ENCODE measurements at places on chromosomes 5 and 9. TPM values are rescaled to one million over a fixed set of nuclear protein-coding genes. Genes with fewer than 3 reads are reported as not detected.

Gene CER1
- total RNA-seq: not detected

Gene NPM1
- total RNA-seq: 2,195 TPM

Gene PHF24
- total RNA-seq: not detected

Gene PCDHGA10
- total RNA-seq: 1.2 TPM

Gene SLCO6A1
- total RNA-seq: not detected

Gene AFAP1L1
- 33.2 TPM for total RNA-seq

Gene TSSK1B
- total RNA-seq: 0.13 TPM

Gene GGTA1
- total RNA-seq: not detected

Gene PCDHB13
- total RNA-seq: 1.3 TPM

Gene GBGT1
- total RNA-seq: not detected

Gene DMRT2
- total RNA-seq: not detected

Gene HABP4
- 30.7 TPM for total RNA-seq

Gene IL6ST
- total RNA-seq: 196 TPM

Gene LURAP1L
- total RNA-seq: 0.31 TPM

Gene MROH2B
- not detected for total RNA-seq

Gene FAM151B
- 2.1 TPM for total RNA-seq

Gene LRRC8A
- total RNA-seq: 88.7 TPM

Gene C5orf52
- total RNA-seq: not detected

Gene SH3PXD2B
- total RNA-seq: 32.3 TPM

Gene DIAPH1
- 48.7 TPM for total RNA-seq

Gene CARTPT
- not detected for total RNA-seq
